ENCODE measurements at places on chromosomes 7 and 10. TPM values are rescaled to one million over a fixed set of nuclear protein-coding genes. Genes with fewer than 3 reads are reported as not detected.

Gene UNCX
- 2.3 TPM for total RNA-seq

Gene SEMA3D
- 10.1 TPM for total RNA-seq

Gene PRR15
- not detected for total RNA-seq

Gene GNAI1
- 94.1 TPM for total RNA-seq

Gene PNLIPRP3
- not detected for total RNA-seq

Gene TMEM213
- not detected for total RNA-seq

Gene C10orf71
- total RNA-seq: not detected

Gene CHST3
- total RNA-seq: 12.2 TPM
